ENCODE measurements at places on chromosomes 1 and 21. TPM values are rescaled to one million over a fixed set of nuclear protein-coding genes. Genes with fewer than 3 reads are reported as not detected.

GRCh38 chr1:196306421-196306820 is 301.8 kb downstream of the KCNT2 start:
- DNase-seq = no peak

- DNase-seq = no peak
Observed at GRCh38 chr1:102252731-102253505, 256.2 kb upstream of the OLFM3 start.

GRCh38 chr1:206114692-206115640 is 2.2 kb downstream of the AVPR1B start:
- no peak for DNase-seq

DNA sequence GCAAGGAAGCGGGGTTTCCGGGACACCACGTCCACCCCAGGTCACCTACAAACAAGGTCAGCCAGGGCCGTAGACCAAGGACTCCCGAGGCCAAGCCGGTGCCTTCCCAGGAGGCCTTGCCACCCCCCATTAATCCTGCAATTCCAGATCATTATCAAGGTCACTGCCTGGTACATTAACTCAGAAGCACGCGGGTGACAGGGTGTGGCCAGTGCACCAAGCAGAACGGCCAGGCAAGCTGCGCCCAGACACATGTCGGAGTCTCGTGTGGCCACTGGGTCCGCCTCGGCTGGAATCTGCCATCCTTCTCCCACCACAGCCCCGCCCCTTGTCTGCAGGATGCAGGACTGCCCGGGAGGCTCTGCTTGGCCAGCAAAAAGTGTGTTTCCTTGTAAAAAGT is 144.7 kb downstream of the PRDM16 start:
- no peak for DNase-seq

- no peak for DNase-seq
Observed at GRCh38 chr1:156103521-156103947, 11.0 kb upstream of the LMNA start.

DNA sequence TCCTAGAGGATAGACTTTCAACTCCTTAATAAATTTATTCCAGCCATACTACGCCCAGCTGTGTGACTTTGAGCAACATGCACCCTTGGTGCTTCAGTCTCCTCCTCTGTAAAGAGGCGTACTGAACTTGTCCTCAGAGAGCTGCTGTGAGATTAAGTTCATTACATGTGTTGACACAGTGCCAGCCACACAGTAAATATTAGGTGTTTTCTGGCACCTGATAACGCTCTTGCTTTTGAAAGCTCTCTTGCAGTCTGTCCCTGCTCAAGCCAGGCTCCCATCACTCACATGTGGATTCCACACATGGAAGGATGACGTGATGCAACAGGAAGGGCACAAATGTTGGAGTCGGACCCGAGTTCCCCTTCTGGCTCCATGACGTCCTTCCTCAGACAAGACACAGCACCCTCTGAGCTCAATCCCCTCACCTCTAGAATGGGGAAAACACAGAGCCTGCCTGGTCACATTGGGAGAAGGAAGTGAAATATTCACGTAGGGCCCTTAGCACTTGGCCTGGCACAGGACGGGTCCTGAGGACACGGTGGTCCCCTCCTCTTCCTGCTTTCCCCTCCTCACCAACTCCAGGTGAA is 7.7 kb downstream of the IFNLR1 start:
- no peak for DNase-seq

DNA sequence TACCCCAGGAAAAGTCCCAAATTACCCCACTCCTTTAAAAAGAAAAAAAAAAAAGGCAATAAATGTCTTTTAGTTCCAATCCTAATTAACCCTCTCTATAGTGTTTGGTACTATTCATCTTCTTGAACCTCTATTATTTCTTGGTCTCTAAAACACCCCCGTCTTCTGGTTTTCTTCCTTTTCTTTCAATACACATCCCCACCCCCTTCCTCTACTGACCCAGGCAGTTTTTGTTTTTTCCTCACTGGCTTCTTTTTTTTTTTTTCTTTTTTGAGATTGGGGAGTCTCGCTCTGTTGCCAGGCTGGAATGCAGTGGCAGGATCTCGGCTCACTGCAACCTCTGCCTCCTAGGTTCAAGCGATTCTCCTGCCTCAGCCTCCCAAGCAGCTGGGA is 26.1 kb downstream of the EGLN1 start:
- no peak for DNase-seq

GRCh38 chr1:240031009-240031408 is 60.7 kb upstream of the FMN2 start:
- no peak for DNase-seq

DNA sequence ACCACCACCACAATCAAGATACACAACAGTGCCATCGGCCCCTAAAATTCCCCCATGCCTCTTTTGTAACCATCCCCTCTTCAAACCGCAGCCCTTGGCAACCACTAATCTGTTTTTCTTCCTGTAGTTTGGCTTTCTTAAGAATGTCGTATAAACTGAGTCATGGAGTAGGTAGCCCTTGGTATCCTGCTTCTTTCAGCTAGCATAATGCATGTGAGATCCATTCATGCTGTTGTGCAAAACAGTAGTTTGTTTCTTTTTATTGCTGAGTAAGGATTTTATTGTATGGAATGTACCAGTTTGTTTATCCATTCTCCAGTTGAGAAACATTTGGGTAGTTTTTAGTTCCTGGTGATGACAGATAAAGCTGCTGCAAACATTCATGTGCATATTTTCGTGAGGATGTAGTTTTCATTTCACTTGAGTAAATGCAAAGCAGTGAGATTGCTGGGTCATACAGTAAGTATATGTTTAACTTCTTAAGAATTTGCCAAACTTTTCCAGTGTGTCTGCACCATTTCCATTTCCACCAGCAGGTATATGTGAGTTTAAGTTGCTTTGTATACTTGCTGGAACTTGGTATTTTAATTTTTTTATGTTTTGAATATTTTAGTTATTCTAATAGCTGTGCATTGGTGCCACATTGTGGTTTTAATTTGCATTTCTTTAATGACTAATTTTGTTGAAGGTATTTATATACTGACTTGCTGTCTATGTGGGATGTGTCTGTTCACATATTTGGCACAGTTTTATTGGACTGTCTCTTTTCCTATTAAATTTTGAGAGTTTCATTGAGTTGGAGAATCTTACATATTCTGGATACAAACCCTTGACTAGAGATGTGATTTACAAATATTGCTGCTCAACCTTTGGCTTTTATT is 148.4 kb upstream of the MAP1LC3C start:
- DNase-seq = no peak

GRCh38 chr1:69441496-69441895 is 126.2 kb upstream of the LRRC7 start:
- DNase-seq = no peak

- no peak for DNase-seq
Observed at GRCh38 chr1:78092643-78093042, 46.9 kb downstream of the GIPC2 start.

GRCh38 chr1:29365906-29366670 is 129.8 kb downstream of the PTPRU start:
- no peak for DNase-seq

- DNase-seq = no peak
Observed at GRCh38 chr1:215718575-215719287, 151.6 kb downstream of the KCTD3 start.

DNA sequence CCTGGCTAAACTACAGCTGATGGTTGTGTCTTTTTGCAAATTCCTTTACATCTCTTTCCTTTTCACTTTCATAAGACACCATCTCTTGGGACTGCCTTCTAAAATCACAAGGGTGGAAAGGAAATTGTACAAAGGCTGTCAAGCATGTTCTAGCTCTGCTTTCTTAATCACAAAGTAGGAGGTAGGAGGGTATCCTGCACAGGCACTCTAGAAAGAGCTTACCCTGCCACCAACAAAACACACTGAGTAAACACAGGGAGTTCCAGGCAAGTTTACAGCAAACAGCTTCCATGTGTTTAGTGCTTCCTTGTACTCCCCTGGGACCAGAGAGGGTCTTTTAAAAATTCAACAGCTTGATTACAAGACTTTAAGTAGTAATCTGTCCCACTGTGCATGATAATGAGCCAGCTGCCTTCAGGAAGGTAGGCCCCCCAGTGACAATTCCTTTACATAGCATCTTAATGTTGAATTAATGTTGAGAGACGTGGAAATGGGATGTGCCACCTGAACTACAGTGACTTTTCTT is 2.4 kb downstream of the PLPP3 start:
- DNase-seq = no peak

DNA sequence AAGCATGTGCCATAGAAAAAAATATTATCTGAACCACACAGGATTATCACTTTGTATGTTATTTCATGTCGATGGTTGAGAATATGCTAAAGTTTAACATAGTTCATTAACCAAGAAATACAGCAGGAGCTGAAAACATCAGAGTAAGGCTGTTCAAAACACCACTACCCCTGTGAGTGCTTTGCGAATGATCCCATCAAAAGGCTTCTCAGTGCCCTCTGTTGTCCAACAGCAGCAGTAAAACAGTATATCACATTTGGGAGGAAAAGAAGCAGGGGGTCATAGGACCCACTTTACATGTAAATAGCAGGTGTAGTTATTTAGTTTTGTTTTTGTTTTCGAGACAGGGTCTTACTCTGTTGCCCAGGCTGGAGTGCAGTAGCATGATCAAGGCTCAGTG is 289.4 kb upstream of the FMN2 start:
- DNase-seq = no peak

GRCh38 chr1:173688300-173688699 is 18.6 kb upstream of the ANKRD45 start:
- DNase-seq = no peak

- DNase-seq = no peak
Observed at GRCh38 chr1:38308780-38309179, 262.2 kb upstream of the POU3F1 start.

- DNase-seq = no peak
Observed at GRCh38 chr1:244735404-244735803, 82.5 kb downstream of the DESI2 start.

GRCh38 chr1:40130892-40131291 is 30.3 kb upstream of the RLF start:
- no peak for DNase-seq

GRCh38 chr1:218665221-218665620 is 320.1 kb downstream of the TGFB2 start:
- peak; percentile 35 for DNase-seq

- no peak for DNase-seq
Observed at GRCh38 chr1:31572323-31573104, 3.8 kb upstream of the TINAGL1 start.

- DNase-seq = peak; percentile 16
Observed at GRCh38 chr1:77978293-77978968, 441 bp downstream of the FUBP1 start.

- no peak for DNase-seq
Observed at GRCh38 chr1:1891349-1892078, 627 bp upstream of the GNB1 start.

DNA sequence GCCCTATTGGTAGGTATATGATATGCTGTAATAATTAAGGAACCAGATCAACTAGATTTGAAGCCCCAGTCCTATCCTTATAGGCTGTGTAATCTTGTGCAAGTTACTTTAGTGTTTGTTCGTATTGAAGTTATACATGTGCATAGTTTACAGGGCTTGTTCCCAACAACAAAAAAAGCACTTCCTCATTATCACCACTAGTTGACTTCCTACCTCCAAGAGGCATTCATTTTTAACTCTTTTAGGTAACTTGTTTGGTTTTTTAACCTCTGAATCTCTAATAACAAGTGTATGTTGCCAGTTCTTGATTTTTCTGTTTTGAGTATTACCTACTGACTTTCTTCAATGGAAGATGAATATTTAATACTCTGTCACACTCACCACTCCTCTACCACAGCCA is 71.9 kb downstream of the ST3GAL3 start:
- DNase-seq = no peak

DNA sequence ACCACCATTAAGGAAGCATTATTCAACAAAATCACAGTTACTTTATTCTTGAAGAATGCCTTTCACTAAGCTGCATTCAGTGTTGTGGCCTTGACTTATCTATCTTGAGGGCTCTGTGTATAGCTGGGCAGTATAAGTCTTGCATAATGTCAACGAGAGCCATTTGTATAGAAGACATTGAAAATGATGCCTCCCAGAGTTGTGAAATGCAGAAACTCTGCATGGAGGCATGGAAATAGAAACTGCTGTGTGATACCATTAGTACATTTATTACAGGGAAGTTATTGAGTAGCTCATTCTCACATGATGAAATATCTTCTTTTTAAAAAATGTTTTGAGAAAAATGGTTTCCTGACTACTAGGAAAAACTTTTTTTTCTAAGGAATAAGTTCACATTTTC is 111.4 kb upstream of the SNX7 start:
- no peak for DNase-seq

- DNase-seq = no peak
Observed at GRCh38 chr1:64974288-64974825, 8.0 kb upstream of the JAK1 start.

GRCh38 chr1:155043301-155043702 is 7.8 kb upstream of the ADAM15 start:
- DNase-seq = no peak

DNA sequence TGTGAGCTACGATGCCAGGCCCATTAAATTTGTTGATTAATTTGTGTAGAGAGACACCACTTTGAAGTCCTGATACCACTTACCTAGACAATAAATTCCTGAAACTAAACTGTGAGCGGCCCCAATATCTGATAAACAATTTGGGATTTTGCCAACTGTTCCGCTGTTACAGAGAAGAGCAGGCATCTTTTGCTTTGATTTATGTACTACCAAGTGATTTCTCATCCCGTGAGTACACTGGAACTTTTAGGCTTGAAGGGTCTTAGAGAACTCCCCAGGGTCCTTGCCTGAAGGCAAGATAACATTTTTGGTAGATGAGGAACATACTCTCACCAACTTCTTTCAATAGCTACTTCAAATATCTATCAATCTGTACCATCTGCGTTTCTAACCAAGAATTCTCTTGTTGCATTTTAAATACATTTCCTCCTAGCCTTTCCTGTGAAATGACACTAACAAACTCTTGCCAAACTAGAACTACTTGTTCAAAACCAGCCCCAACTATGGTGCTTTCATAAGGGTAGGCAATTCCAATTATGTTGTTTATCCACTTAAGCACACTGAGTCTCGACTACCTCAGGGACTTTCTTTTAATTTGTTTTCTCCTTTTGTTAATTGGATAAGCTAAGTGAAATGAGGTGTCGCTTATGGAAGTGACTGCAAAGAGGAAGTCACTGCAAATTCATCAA is 23.2 kb upstream of the SLC30A1 start:
- no peak for DNase-seq

The TNNI3K gene
- total RNA-seq = 17.1 TPM

The ASPM gene
- total RNA-seq = 7.3 TPM

The RSPH1 gene
- 0.41 TPM for total RNA-seq

The OR6N1 gene
- not detected for total RNA-seq

The CASQ1 gene
- total RNA-seq = 4.9 TPM

The CDC20 gene
- total RNA-seq = 4.9 TPM

The TCEA3 gene
- 2.0 TPM for total RNA-seq

The GPR157 gene
- 0.41 TPM for total RNA-seq
